A673 (cell line): ENCODE measurements at places on chromosomes 7 and 10. TPM values are rescaled to one million over a fixed set of nuclear protein-coding genes. Genes with fewer than 3 reads are reported as not detected.

The MINDY4 gene
- total RNA-seq = 3.8 and 4.0 TPM in 2 replicates

The TSPAN15 gene
- 2.1 and 2.5 TPM in 2 replicates for total RNA-seq

The GRM3 gene
- total RNA-seq = not detected in 2 replicates

The ABCB4 gene
- 0.15 TPM in 1 of 2 replicates, not detected in the other for total RNA-seq

- H3K36me3 ChIP-seq = no peaks in the 10 kb centered on the region
- no peaks in the 10 kb centered on the region for H3K4me1 ChIP-seq
- H3K27me3 ChIP-seq = peaks cover 16% of the 10 kb centered on the region
- H3K4me3 ChIP-seq = peak overlapping the region; percentile 51
- no peak for DNase-seq
Measured at GRCh38 chr7:140229591-140230515, 53.1 kb upstream of the KDM7A start.

DNA sequence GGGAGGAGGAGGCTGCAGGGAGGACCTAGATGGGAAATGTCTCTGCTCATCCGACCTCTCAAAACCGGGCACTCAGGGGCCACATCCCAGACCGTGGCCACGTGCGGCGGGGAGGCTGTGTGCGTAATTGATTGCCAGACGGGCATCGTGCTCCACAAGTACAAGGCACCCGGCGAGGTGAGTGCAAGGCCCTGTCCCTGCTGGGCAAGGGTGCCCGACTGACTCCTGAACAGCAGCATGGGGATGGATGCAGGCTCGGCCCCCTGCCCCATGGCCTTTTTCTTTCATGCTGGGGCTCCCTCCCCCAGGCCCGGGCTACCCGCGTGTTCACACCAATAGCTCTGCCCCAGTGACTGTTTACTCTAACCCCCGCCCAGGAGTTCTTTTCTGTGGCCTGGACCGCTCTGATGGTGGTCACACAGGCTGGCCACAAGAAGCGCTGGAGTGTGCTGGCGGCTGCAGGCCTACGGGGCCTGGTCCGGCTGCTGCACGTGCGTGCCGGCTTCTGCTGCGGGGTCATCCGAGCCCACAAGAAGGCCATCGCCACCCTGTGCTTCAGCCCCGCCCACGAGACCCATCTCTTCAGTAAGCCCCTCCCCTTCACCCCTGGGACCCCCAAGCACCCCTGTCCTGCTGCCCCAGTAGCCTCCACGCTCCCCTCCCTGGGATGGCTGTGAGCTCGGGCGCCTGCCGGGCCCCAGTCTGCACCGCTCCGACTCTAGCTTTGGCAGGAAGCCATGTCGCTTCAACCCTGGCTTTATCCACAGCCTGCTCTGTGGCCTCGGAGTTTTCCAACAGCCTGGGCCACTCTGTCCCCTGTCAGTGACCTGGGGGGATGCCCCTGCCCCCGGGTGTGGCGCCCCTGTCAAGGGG, 3.9 kb downstream of the LRWD1 start:
- no peak overlapping the region for H3K4me3 ChIP-seq
- peaks cover 10% of the 10 kb centered on the region for H3K4me1 ChIP-seq
- H3K27ac ChIP-seq = no peak overlapping the region

- no peak overlapping the region for H3K27ac ChIP-seq
- H3K4me3 ChIP-seq = no peak overlapping the region
- H3K4me1 ChIP-seq = peaks cover 13% of the 10 kb centered on the region
- H3K36me3 ChIP-seq = no peaks in the 10 kb centered on the region
- DNase-seq = no peak
Measured at GRCh38 chr10:21195252-21195651, 298.1 kb upstream of the NEBL start.

- no peaks in the 10 kb centered on the region for H3K36me3 ChIP-seq
- H3K27me3 ChIP-seq = no peaks in the 10 kb centered on the region
- no peak overlapping the region for H3K4me3 ChIP-seq
- no peaks in the 10 kb centered on the region for H3K4me1 ChIP-seq
- DNase-seq = no peak
Measured at GRCh38 chr10:13351340-13351915, 3.3 kb upstream of the SEPHS1 start.
